ELR (cell line): ENCODE measurements at places on chromosomes 2 and 18.

DNA sequence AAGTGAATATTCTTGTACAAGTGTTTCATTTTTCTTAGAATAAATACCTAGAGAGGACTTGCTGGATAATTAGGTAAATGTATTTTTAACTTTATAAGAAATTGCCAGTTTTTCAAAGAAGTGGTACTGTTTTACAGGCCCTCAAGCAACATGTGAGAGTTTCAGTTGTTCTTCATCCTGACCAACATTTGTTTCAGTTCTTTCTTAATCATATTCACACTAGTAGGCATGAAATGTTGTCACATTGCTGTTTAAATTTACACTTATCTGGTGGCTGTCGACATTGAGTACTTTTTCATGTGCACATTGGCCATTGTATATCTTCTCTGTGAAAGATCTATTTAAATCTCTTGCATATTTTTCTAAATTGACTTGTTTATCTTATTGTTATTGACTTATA is 178.1 kb downstream of the ACOXL start:
- DNase-seq: no peak

DNA sequence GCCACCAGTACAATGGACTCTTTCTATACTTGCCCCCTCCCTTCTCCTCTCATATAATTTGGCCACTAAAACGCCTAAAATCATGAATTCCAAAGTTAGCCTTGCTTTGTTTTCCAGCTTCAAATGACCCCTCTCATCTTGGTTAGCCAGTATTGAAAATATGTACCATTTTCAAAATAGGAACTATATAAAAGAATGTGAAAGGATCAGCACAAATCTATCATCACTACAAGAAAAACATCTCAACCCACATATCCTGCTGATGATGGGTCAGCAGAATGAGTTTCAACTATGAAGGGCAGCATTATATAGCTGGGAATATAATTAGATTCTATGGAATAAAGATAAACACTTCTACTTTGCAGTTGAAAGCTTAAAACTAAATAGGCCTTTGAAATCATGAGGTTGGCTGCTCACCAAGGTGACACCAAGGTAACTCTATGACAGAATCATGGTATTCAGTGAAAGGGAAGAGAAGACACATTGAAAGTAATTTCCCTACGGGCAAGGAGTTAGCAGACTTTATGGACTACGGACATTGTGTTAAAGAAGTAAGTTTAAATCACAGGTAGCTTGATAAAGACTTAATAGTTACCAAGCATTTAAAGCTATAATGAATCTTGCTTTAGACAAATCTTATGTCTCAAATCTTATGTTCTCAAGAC is 873.0 kb downstream of the CPS1 start:
- DNase-seq: no peak

- DNase-seq: no peak
Measured at GRCh38 chr2:121362774-121363173, 77.8 kb upstream of the TFCP2L1 start.

GRCh38 chr2:53770264-53770663 is 2.7 kb downstream of the CHAC2 start:
- no peak for DNase-seq

- DNase-seq: no peak
Measured at GRCh38 chr2:46802665-46803546, 112.7 kb downstream of the MCFD2 start.

DNA sequence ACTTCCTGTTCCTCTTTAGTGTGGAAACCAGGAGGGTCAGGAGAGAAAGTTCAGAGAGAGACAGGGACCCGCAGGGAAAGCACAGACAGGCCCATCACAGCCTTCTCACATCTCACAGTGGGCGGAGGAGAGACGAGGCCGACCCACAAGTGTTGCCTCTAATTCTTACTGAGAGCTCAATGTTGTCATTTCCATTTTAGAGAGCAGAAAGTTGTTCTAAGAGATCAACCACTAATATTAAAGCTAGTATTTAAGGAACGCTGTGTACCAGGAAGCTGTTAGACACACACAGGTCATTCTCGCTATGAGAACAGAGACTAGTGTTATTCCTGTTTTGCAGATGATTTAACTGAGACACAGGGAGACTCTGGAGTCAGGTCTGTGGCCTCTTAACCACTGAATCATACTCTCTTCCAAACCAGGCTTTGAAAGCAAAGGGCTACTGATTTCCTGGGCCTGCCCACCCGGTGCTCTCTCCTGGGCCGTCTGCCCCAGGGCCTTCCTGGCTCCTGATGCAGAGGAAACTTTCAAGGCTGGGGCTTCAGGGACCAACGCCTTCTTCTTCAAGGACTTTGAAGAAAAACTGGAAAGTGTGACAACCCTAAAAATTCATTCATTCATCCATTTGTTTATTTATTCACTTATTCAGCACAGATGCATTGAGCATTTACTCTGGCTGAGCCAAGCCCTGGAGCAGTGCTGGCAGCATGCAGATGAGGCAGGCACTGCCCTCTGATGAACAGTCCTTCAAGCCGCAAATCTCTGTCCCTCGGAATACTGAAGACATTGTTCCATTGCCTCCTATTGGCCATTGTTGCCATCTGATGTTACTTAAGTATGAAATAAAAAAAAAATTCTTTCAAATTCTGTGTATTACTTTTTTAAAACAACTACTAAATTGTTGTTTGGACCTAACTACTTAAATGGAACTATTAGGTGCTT is 37.2 kb upstream of the BIN1 start:
- peak; percentile 82 for DNase-seq

DNA sequence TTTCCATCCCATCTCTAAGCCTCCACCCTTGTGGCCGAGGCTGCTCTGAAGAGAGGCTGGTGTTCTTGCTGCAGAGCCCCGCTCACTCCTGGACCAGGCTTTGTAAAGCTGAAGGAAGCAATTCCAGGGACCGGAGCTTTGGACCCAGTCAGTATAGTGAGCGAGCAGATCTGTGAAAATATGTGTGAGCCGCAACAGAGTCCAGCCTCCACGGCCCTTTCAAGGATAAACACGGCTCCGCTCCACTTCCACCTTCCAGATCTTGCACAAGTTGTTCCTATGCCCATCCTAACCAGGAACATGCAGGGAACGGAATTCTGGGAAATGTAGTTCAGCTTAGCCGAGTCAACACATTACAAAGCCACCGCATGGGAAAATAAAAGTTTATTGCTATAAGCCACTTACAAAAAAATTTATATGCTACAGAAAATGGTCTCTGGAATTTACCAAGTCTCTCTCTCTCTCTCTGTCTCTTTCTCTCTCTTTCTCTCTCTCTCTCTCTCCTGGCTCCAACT is 151.7 kb upstream of the ZNF521 start:
- peak; percentile 72 for DNase-seq

DNA sequence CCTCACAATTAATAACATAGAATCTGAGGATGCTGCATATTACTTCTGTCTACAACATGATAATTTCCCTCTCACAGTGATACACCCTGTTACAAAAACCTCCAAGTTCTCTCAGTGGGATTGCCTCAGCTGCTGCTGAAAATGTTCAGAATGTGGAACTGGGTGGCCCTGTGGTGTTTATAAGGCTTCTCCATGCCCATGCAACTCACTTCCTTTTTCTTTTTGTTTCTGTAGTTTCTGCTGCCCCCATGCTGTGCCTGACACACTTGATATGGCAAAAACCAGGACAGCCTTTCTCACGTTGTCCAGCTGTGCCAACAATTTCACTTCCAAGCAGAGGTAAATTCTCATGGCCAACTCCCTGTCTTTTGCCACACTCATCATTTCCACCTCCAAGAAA is 206.2 kb downstream of the RPIA start:
- DNase-seq: no peak

DNA sequence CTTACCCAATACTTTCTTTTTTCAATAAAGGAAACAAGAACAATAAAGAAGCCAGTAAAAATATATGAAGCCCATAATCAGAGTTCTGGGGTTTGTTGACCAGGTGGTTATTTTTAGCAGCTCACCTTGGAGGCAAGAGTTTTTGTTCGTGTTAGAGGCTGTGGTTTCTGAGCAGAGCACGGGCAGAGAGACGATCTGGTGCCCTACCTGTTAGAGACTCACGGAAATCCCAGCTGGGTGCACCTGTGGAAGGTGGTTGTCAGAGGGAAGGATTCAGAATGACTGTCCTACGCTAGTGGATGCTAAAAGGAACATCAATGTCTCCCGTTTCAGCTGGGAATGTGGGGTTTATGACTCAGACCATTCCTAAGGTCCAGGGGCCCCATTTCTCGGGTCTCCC is 87.6 kb downstream of the NRP2 start:
- DNase-seq: peak; percentile 27

DNA sequence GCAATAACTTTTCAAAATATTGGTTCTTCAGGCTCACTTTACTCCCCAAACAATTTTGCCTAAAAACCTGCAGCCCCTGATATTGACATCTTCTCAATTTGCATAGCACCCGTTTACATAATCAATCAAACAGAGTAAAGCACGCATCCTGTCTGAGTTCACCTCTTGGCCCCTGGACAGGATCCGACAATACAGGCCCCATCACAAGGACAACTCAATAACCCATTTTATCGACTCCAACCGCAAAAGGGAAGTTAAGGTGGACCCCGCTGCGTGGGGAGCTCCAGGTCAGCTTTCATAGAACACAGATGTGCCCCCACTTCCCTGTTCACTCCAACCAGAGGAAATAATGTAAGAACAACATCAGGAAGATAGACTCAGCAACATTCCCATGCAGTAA is 44.7 kb downstream of the TTC32 start:
- DNase-seq: no peak

GRCh38 chr2:54768772-54769428 is 45.4 kb downstream of the EML6 start:
- DNase-seq: no peak

DNA sequence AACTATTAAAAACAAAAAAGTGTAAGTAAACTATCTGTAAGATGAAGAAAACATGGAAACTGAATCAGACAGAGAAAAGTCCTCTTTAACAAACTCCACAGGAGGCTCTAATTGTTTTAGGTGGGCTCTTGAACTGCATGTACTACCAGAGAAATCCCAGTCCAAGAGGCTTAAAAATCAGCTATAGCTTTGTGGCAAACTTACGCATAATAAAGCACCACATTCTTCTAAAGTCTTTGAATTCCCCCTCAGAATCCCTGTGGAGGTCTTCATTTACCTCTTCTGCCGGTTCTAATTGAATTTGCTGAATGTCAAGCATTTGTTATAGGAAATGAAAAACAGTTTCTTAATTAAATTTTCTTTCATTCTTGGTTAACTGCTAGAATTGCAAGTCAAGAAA is 40.8 kb downstream of the CHN1 start:
- no peak for DNase-seq

- no peak for DNase-seq
Measured at GRCh38 chr2:224952936-224953657, 89.2 kb downstream of the DOCK10 start.

DNA sequence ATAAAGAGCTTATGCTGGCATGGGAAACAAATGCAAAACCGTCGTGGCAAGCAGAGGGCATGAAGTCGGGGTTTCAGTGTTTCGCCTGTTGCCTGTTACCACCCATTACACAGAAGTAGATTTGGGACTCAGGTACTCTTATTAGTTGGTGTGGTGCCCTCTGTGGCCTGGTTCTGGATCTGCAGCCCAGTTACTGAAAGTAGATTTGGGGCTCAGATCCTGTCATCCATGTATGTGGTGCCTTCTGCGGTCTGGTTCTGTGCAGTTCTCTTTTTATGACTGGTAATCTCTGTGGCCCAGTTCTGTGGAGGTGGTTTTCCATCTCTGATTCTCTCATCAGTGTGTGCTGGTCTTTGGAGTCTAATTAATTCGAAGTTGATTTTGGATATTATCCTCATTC is 45.2 kb downstream of the ADNP2 start:
- DNase-seq: peak; percentile 50

DNA sequence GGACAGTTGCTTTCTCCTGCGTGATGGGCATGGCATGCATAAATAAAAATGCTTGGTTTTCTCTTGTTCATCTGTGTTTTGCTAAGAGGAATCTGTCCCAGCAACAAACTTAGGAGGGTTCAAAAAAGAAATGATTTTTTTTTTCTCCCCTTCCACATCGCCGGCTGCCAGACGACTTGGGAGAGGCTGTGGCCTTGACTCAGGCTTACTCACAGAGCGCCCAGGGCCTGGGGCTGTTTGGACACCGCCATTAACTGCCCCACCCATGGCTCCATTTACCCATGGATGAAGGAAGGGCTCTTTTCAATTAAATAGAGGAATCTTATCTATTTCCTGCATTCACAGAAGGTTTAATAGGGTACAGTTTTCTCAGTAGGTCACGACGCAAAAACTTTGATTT is 22.3 kb upstream of the SERPINB5 start:
- DNase-seq: peak; percentile 92

DNA sequence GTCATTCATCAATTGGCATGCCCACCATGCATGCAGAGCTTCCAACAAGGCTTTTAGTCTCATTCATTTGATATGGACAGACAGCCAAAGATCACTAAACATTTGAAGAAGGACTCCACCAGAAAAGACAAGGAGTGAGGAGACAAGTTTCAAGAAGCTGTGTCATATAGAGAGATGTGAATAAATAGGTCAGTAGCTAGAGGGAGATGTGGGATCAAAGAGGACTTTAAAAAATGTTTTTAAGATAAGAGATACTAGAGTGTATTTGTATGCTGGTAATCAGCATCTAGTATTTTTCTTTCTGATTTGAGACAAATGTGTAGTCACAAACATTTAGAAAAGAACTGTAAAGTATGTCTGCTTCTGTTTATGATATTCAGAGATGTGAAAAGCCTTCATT is 48.5 kb downstream of the ANTXR1 start:
- no peak for DNase-seq

- DNase-seq: no peak
Measured at GRCh38 chr2:178933493-178933892, 116.4 kb downstream of the CCDC141 start.

DNA sequence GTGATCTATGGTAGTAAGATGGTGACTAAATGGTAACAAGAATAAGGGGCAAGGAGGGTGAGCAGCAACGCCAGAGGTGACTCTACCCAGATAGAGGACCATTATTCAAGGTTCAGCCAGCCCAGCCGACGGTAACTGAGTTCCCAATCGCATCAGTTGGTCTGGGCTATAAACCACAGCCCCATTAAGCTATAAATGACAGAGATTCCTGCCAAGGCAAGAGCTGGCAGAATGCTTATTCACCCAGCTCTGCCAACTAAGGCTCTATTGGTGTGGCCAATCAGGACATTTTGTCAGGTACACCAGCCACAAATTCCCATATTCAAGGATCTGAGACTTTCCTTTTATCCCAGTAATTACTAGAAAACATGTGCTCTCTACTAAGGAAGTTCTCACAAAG is 3.6 kb downstream of the CHN1 start:
- no peak for DNase-seq

DNA sequence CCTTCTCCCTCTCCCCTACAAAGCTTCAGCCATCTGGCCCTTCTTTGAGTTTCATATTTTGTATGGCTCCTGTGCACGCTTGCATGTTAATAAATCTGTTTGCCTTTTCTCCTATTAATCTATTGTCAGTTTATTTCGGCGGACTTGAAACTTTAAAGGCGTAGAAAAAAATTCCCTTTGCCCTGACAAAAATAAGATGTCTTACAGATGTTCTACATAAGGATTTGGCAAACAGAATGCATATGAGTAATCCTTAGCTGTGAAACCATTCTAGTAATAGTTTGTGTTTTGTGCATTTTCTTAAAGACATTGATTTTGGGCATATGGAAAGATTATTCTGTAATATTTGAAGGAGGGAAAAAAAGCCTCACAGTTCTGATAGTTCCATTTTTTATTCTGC is 15.0 kb upstream of the BMPR2 start:
- DNase-seq: no peak

GRCh38 chr2:240573071-240573515 is 4.8 kb downstream of the RNPEPL1 start:
- no peak for DNase-seq
